ENCODE measurements at places on chromosomes 11 and 22. TPM values are rescaled to one million over a fixed set of nuclear protein-coding genes. Genes with fewer than 3 reads are reported as not detected.

OR5A2 gene
- not detected for total RNA-seq

DNA sequence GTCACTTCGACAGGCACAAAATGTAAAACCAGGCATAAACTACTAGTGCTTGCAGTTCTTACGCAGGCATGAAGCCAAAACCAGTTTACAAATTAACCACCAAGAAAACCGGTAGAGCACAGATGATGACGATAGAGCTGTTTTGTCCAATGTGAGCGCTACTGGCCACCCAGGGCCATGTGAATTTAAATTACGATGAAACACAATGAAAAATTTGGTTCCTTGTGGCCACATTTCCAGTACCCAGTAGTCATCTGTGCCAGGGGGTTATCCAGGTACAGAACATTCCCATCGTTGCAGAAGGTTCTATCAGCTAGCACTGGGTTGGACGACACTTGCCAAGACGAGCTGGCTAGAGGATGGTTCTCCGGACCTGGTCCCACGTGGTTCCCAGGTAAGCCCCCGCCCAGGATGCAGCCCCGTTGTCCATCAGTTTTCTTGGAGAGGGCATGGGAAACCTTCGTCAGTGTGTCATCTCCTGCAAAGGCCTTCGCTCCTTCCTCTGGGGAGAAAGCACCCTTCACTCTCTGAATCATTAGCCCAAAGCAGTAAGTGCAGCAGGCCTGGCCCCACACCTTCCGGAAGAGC is 1.1 kb upstream of the CD81 start:
- DNase-seq, result no peak

DNA sequence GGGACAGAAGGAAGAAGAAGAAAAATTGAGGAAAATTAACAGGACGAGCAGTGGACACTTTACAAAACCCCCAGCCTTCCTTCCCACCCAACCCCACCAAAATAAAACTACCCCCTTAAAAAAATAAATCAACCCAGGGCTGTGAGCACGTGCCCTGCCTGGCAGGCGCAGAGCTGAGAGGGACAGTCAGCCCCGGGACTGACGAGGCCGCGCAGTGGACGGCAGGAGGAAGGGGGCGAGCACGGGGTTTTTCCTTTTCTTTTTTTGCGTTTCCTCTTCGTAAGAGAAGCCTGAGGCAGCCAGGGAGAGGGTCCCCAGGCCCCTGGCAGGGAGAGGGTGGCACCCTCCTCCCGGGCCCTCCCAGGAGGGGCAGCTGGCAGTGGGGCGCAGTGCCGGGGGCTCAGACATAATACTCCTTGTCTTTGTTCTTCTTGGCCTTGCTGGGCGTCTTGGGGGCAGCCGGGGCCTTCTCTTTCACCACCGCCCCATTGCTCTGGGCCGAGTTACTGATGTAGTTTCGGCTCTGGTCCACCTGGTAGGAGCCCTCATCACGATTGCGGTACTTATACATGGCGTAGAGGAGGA is 15.9 kb downstream of the SLC22A12 start:
- DNase-seq, result no peak

GRCh38 chr11:62832336-62833234 is at the start of gene TEX54:
Gene TEX54 (minus strand): TSS chr11:62832841.
- DNase-seq, result peak; percentile 34

P2RY2 gene
- 29.3 TPM for total RNA-seq

DNA sequence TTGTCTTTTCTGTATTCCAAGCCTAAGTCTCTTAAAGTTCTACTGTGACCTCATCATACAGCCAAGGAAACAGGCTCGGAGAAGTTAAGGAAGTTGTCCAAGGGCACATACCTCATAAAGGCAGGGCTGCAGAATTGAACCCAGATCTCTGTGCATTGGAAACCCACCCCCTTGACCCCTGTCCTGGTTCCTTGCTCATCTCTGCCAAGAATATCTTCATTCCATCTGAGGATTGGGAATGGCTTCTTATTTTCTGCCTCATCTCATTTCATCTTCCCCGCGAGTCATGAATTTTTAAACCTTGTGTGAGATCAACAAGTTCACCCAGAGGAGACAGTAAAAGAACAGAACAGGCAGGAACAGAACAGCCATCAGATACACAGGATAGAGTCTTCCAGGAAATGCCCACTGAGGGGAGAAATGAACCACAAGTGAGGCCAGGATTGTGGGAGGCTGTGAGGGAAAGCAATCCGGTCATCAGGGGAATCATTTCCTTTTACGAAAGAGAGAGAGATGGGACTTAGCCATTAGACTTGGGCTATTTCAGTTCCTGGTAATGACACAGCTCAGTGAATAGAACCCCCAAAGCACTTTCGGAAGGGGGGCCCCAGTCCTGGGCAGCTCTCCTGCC is 34.4 kb upstream of the LRRC10B start:
- no peak for DNase-seq

SLC37A2 gene
- total RNA-seq, result 3.5 TPM

DNA sequence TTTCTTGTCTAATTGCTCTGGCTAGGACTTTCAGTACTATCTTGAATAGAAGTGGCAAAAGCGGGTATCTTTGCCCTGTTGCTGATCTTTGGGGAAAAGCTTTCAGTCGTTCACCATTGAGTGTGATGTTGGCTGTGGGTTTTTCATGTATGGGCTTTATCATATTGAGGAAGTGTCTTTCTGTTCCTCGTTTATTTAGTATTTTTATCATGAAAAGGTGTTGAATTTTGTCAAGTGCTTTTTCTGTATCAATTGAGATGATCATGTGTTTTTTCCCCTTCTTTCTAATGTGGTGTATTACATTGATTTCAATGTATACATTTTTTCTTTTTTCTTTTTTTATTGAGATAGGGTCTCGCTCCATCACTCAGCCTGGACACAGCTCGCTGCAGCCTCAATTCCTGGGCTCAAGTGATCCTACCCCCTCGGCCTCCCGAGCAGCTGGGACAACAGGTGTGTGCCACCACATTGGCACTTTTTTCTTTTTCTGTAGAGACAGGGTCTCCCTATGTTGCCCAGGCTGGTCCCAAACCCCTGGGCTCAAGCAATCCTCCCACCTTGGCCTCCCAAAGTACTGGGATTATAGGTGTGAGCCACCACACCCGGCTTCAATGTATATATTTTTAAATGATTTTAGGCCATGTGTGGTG is 5.3 kb upstream of the GNB1L start:
- DNase-seq, result no peak

DNA sequence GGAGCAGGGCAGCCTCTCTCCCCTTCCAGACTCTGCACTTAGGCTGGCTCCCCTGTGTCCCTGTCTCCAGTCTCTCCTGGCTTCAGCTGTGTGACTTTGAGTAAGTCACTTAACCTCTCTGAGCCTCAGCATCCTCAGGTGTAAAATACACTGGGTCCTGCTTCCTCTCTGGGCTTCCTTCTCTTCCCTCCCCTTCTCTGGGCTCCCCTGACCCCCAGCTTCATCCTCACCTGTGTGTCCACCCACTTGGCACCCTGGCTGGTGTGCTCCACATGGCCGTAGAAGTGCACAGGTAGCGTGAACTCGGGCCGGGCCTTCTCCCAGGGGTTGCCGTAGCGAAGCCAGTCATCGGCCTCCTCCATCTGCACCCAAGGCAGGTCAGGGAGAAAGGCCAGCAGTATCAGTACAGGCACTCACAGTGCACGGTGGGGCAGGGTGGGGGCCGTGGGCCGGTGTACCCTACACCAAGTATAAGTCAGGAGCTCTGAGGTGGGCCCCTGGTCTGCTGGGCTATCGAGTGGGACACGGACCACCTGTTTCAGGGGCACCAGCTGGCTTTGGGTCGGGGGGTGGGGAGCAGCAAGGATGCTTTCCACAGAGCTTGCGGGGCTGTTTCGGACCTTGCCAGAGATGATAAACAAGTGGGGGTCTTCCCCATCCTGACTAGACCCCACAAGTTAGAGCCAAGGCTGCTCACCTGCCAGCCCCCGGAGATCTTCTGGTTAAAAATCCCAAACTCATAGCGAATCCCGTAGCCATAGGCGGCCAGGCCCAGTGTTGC is 2.0 kb downstream of the PYGM start:
- DNase-seq, result no peak

DNA sequence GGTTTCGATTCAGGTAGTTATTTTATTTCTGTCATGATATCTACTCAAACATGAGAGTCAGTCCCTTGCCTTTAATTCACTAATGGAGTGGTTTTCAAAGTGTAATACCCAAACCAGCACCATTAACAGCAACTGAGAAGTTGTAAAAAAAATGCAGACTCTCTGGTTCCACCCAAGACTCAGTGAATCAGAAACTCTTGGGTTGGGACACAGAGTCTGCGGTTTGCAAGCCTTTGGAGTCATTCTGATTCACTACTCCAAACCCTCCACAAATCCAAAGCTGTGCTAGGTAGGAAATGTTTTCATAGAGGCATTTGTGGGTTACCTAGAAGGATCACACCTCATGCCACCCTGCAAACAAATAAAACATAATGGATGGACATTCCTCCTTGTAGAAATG is 340.1 kb downstream of the NTM start:
- no peak for DNase-seq

APOA1 gene
- 23.2 TPM for total RNA-seq

GSTP1 gene
- total RNA-seq, result 1,243 TPM

DNA sequence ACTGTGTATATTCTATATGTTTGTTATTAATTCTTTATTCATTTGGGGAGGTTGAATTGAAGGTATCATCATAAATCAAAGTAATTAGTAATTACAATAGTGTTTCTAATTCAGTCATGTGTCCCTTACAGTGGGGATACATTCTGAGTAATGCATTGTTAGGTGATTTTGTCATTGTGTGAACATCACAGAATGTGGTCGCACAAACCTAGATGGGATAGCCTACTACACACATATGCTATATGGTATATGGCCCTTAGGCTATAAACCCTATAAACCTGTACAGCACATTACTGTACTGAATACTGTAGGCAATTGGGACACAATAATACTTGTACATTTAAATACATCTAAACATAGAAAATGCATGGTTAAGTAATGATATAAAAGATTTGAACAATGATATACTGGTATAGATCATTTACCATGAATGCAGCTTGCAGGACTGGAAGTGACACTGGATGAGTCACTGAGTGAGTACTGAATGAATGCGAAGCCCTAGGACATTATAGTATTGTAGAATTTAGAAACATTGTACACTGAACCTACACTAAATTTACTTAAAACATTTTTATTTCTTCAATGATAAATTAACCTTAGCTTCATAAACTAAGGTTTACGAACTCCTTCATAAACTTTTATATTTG is 936.2 kb upstream of the CHORDC1 start:
- no peak for DNase-seq

DNA sequence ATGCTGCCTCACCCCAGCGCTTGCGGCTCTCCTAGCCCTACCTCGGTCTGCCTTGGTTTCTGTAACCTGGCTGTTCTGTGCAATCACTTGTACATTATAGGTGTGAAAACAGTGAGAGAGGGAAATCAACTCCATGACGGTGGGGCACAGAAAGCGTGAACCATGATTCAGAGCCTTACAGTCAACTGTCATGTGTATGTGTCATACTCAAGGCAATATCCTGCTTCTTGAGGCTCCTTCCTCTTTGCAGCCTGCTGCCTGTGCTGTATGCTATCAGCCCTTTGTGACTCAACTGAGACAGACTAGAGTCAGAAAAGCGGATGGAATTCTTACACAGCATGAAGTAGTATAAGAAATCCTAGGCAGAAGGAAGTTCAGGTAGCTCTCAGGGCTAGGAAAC is 2.1 kb downstream of the NRIP3 start:
- no peak for DNase-seq

DNA sequence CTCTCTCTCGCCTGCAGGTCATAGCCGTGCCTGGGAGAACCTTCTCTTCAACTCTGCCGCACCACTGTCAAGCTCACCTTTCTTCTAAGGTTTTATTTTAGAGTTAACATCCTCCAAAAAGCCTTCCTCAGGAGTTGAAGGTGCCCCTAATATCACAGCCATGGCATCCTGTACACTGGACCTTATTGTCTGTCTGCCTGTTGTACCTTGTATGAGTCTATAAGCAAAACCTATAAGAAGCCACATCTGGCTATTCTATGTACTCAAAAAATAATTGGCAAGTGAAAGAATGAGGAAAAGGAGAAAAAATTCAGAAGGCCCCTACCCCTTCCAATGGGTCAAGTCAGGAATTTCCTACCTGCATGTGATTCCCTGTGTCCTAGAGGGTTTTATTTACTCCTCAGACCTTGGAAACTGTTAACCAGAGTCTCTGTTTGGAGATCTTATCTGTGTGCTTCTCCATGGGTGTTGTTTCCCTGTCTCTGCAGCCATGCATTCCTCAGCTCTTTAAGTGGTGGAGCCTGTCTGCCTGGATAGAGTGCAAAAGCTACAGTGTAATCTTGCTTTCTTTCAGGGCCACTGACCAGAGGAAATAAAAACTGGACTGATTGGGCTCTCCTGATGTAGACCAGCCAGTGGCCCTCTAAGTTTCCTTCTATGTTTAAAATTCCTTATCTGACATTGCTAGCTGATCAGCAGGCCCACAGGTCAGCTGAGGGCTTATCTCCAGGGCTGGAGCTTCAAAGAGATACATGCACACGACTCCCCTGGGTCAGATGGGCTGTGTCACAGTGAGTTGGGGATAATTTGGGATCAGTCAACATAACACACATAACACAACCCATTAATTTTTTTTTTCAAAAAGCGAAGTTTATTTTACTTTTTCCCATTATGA is 37.6 kb upstream of the TMEM135 start:
- DNase-seq, result peak; percentile 77

DNA sequence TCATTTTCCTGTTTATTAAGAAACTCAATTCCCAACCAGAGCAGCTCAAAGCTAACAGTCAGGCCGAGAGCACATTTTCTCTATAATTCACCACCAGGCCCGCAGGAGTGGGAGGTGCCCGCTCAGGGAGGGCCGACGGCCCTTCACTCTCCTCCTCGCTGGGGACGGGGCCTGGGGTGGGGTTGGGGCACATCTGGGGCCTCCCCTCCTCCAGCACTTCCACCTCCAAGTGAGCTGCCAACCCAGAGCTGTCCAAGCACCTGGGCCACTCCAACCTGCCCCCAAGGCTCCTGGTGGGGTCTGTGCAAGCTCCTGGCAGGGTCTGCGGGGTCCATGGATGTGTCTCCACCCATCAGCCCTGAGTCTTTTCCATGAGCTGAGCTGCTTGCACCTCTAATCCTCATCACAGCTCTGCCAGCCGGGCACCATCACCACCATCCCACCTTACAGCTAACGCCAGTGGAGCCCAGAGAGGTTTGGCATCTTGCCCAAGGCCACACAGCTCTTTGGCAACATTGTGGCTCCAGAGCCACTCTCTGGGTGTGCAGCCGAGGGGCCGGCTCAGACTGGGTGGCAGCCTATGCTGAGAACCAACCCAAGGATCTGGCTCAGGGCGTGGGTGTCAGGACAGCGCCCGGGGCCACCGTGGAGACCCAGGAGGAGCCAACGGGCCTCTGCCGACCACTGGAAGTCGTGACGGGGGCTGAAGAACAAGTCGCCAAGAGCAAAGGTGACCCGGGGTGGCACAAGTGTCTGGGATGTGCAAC is 193.5 kb downstream of the BRD1 start:
- DNase-seq, result no peak

DNA sequence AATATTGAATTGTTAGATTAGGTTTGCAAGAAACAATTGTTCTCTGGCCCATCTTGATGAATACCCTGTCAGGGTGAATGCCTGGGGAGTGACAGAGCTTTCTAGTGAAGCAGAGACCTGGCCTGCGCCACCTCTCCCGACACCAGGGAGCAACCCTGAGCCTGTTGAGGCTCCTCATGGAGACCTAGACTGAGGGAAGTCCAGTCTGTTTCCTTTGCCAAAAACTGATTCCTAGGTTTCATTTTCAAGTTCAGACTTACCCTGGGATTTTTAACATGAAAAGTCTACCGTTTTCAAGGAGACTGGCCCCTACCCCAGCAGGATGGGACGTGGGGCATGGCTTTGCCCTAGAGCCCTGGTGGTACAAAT is 173.7 kb upstream of the SORL1-AS1 start:
- DNase-seq, result no peak

C11orf86 gene
- not detected for total RNA-seq

- no peak for DNase-seq
Observed at GRCh38 chr11:108997826-108998225, 333.0 kb downstream of the DDX10 start.
